HFF-Myc (cell line): ENCODE measurements at places on chromosomes 5 and 9.

DNA sequence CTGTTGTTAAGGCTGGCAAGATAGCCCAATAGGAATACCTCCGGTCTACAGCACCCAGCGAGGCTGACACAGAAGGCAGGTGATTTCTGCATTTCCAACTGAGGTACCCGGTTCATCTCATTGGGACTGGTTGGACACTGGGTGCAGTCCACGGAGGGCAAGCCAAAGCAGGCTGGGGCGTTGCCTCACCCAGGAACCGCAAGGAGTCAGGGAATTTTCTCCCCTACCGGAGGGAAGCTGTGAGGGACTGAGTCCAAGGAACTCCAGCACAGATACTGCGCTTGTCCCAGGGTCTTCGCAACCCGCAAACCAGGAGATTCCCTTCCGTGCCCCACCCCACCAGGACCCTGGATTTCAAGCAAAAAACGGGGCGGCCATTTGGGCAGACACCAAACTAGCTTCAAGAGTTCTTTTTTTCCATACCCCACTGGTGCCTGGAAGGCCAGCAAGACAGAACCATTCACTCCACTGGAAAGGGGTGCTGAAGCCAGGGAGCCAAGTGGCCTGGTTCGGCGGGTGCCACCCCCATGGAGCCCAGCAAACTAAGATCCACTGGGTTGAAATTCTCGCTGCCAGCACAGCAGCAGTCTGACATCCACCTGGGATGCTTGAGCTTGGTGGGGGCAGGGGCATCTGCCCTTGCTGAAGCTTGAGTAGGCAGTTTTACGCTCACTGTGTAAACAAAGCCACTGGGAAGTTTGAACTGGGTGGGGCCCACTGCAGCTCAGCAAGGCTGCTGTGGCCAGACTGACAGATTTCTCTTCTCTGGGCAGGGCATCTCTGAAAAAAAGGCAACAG is 647.2 kb downstream of the BNC2 start:
- DNase-seq = no peak

DNA sequence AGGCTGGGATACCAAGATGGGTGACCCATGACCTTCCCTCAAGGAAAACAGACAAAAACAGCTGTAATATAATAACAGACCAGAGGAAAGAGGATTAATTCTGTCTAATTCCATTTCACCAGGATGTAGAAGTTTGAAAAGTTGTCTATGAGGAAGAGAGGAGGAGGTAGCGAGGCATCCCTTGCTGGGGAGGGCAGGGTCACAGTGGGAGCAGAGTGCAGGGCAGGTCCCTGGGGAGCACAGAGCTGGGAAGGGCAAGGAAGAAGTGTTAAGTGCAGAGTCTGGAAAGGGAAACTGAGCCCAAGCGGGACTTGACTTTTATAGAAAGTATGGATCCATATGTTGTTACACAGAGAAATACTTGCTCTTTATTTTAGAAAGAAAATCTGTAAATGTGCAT is 210.6 kb downstream of the CD180 start:
- no peak for DNase-seq

GRCh38 chr5:62886603-62887315 is 308.1 kb downstream of the LRRC70 start:
- DNase-seq = no peak

DNA sequence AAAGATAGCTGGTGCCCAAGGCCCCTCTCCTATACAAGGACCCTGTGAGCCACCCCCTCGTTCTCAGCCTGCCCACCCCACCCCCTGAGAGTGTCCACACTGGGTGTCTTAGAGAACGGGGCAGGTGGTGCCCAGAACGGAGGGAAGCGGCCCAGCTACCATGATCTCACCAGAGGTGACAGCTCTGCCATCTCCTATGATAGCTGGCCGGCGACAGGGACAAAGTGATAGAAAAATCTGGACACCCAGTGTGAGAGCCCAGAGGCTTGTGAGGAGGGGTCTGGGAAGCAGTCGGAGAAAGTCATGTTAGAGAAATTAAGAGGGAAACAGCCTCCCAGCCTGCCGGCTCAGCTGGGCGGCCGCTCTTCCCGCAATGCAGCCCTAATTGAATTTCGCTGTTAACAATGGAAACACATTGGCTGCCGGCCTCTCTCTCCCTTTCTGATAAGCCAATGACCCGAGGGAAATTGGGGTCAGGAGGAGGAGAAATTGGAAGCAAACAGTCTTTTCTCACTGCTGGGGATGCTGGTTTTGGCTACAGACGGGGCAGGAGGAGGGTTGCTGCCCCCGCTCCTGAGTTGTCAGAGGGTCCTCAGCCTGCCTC is 32.3 kb downstream of the HK3 start:
- DNase-seq = no peak

- no peak for DNase-seq
These were observed 2.6 kb downstream of the IGFBPL1 start for GRCh38 chr9:38421498-38422211.

GRCh38 chr9:124868511-124869465 is 6.9 kb downstream of the ARPC5L start:
- no peak for DNase-seq

GRCh38 chr5:152864447-152864846 is 459.4 kb upstream of the NMUR2 start:
- DNase-seq = no peak

DNA sequence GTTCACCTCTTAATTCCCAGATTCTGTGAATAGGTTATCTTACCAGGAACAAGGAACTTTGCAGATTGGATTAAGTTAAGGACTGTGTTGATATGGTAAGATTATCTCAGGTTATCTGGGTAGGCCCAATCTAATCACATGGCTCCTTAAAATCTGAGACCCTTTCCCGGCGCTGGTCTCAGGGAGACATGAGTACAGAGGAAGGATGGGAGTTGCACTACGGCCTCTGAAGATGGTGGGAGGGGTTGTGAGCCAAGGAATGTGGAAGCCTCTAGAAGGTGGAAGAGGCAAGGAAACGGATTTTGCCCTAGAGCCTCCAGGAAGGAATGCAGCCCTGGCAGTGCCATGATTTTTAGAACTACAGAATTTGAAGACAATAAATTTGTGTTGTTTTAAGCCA is 95.1 kb downstream of the AK8 start:
- no peak for DNase-seq

DNA sequence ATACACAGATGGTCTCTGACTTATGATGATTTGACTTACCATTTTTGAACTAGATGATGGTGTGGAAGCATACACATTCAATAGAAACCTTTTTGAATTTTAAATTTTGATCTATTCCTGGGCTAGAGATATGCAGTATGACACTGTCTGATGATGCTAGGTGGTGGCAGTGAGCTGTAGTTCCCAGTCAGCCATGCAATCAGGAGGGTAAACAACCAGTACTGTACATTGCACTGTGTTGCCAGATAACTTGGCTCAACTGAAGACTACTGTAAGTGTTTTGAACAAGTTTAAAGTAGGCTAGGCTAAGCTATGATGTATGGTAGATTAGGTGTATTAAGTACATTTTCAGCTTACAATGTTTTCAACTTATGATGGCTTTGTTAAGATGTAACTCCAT is 859.1 kb upstream of the ARRDC3 start:
- DNase-seq = no peak

GRCh38 chr9:131406563-131407436 is 12.9 kb downstream of the PRRC2B start:
- DNase-seq = no peak

DNA sequence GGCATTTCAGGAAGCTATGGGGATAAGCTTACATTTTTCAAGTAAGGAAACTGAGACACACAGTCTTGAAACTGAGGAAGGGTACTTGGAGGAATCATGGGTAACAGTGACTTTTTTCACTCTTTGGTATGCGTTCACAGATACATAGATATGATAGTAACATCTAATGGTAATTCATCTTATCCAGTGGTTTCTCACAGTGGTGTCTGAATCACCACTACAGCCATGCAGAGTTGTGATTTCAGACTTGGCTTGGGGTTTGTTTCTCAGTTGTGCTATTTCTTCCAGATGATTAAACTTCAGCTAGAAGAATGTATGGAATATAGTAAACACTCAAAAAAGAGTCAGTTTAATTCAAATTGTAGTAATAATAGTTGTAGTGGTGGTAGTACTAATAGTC is 239.1 kb upstream of the NUDT12 start:
- DNase-seq = no peak

DNA sequence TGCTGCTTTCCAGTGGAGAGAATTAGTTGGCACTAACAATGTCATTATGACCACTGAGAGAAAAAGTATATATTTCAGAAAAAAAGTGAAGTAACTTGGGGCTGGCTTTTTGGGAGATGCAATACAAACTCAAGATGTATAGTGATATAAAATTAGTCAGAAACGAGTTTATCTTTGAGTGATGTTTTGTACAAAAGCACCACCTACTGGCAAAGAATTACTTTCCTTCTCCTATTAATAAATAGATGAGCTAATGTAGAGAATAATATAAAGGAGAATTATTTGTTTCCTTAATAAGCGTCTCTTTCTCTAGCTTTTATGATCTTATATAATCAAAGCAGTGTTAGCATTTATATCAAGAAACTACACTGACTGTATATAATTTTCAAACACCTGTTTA is 158.8 kb downstream of the MEF2C start:
- no peak for DNase-seq

GRCh38 chr5:172716796-172717313 is 54.1 kb downstream of the DUSP1 start:
- DNase-seq = peak; percentile 61

DNA sequence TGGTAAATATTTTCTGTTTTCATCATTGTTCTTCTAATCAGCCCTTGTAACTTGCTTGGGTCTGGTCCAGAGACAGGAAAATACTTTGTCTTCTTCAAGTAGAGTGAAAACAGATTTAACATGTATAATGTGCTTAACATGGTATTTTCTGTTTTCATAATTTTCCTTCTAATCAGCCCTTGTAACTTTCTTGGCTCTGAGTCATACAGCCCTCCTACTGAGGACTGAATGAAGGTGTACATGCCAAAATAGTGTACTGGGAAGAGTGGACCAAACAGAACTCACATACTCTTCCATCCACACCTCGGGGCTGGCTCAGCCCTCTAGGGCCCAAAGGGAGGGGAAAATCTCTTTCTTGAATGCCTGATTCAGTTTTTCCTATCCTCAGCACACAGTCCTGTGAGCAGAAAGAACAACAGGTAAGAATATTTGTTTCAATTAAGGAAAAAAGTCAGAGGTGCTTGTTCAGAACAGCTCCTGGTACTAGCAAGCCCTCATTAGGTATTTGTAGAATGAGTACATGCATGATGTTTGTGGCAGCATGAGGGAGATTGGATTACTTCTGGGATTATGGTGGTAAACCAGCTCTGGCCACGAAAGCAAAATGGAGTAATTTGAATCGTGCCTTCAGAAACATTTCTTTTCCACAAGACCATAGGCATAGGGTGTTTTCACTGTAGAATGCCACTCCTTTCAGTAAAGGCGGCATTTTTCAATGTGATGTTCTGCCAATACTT is 24.2 kb upstream of the MACIR start:
- no peak for DNase-seq

- DNase-seq = no peak
These were observed 16.3 kb downstream of the IRF1 start for GRCh38 chr5:132474131-132474723.

DNA sequence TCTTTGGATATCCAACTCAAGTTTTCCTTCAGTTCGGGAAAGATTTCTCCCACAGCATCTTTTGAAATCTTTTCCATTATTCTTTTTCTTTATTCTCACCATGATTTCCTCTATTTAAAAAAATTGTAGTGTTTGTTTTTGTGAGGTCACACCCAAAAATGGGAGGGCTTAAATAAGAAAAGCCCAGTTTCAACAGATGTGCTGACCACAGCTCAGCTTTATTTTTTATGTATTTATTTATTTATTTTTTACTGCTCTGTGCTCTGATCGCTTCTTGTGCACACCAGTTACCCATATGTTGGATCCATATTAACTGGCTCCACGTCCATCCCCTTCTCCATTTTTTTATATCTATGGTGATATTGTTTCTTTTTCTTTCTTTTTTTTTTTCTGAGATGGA is 20.3 kb downstream of the GFPT2 start:
- no peak for DNase-seq

GRCh38 chr9:105290954-105291353 is 46.5 kb downstream of the SLC44A1 start:
- no peak for DNase-seq

DNA sequence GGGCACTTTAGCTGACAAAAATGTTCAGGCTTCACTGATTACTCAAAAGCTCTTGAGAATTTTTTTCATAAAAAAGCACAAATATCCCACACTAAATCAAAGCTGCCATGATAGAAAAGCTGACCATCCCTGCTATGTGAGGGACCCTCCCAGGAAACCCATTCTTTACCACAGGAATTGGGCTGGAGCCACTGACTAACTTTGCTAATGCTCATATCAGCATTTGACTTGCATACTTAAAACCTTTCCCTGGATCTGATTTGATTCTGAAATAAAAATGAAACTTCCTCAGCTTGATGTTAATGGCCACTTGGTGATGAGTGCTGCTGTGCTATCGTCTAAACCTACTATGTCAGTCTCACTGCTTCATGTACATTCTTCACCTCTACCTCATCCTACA is 243.6 kb downstream of the PRELID2 start:
- no peak for DNase-seq

DNA sequence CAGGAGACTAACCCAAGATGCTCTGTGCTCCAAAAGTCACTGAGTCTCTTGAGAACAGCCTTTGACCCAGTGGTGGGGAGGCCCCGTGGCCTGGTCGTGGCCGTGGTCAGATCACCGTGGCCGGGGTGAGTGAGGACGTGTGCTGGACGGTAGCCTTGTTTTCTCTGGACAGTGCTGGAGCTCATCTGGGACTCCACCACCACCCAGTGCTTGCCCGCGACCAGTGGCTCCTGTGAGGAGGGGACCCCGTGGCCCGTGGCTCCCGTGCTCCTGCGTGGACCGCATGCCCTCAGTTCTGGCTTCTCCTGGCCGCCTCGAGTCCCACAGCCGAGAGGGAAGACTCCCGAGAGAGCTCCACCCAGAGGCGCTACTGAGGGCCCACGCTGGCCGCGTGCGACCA is 15.9 kb upstream of the NOTCH1 start:
- DNase-seq = no peak
